Kasumi-1 (cell line): ENCODE measurements at places on chromosomes 16 and 17.
A peak's percentile ranks its signal among the peaks of the same experiment; 100 is the strongest.

DNA sequence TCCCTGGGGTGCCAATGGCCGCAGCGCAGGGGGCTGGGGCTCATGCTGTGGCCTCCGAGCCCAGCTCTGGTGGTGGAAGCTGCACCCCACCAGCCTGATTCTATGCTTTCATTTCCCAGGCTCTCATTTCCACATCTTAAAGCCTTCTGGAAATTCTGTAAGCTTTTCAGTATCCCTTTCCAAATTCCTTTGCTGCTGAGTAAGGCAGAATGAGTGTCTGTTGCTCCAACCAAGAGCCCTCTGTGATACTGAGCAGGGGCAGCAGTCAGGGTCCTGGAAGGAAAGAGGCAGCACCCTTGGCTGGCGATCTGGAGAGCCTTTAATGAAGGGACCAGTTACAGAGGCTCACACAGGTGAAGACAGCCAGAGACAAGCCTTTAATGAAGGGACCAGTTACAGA is 79.5 kb upstream of the FOXF1 start:
- no peak for DNase-seq

DNA sequence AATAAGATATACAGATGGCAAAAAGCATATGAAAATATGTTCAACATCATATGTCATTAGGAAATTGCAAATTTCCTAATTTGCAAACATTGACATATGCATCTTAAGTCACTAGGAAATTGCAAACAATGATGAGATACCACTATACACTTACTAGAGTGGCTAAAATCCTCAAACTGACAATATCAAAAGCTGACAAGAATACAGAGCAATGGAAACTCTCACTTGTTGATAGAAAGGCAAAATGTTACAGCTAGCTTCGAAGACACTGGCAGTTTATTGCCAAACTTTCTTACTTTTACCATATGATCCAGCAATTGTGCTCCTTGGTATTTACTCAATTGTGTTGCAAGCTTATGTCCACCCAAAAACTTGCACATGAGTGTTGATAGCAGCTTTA is 5.0 kb upstream of the IL4R start:
- no peak for DNase-seq

DNA sequence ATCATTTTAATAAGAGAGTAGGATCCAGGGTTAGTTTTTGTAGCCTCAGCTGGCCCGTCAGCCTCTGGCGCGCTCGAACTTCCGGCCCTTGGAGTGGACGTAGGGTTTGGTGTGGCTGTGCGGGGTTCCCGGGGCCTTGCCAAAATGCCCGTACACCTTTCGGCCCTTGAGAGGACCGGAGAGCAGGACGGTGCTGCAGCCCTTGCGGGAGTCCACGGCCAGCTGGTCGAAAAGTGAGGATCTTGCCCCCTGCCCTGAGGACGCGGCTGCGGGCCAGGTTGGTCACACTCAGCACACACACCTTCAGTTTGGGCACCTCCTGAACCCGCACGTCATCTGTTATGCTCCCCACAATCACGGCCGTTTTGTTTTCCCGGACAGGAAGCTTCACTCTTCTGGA is 42.2 kb upstream of the CNTNAP4 start:
- DNase-seq: no peak

GRCh38 chr17:78608804-78609186 is 31.6 kb upstream of the DNAH17 start:
- DNase-seq: no peak

DNA sequence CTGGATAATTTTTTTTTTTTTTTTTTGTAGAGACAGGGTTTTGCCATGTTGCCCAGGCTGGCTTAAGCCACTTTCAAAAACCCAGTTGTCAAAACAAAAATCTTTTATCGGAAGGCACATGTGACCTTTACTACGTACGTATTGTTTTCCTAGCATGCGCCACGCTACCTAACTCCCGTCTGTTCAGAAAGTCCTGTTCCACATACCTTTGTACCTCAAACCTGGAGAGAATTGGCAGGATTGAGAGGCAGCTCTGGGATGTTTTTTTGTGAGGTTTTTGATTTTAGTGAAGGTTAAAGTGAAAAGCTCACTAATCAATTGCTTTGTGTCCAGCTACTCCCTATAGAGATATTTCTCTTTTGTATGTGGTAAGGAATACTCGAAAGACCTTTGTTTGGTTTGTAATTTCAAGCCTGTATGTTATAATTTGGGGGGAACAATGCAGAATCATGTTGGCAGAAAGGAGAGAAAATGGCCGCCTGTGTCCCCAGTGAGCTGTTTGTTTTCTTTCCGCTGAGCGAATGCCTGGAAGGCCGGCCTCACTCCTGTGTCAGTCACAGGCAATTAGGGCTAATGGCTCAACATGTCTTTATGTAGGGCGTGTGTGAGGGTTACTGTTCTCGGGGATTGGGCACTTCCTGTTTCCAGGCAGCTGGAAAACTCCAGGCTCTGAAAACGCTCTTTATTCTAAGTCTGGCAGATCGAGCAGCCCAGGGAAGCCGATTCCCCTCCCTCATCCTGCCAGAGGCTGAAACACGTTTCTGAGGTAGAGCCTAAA is 60.8 kb upstream of the CLEC18A start:
- DNase-seq: no peak

DNA sequence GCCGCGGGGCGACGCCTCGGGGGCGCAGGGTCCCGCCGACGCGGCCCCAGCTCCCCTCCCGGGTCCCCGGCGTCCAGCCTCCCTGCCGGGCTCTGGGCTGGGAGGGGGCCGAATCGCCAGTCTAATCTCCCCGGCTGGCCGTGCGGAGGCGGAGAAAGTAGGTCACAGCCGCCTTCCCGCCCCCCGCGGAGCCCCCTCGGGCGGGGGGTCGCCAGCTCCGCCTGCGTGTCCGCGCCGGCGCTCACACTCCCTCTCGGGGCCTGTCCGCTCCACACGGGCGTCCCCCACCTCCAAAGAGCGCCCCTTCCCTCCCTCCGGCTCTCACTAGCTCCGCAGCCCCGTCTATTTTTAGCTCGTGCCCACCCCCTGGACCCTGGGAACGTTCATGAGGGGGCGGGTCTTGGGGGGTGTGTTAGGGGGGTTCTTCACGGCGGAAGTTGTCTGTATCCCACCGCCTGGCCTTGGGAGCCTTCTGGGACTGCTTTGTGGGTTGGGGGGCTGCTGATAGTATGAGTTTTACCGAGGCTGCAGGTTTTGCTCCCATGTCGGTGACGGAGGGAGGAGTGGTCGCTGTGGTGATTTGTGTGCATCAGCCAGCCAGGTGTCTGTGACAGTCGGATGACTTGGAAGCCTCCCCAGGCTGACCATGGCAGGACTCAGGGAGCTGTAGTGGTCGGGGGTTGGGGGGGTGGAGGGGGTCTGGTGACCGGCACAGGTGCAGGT is 1.1 kb downstream of the ATP1B2 start:
- no peak for DNase-seq

DNA sequence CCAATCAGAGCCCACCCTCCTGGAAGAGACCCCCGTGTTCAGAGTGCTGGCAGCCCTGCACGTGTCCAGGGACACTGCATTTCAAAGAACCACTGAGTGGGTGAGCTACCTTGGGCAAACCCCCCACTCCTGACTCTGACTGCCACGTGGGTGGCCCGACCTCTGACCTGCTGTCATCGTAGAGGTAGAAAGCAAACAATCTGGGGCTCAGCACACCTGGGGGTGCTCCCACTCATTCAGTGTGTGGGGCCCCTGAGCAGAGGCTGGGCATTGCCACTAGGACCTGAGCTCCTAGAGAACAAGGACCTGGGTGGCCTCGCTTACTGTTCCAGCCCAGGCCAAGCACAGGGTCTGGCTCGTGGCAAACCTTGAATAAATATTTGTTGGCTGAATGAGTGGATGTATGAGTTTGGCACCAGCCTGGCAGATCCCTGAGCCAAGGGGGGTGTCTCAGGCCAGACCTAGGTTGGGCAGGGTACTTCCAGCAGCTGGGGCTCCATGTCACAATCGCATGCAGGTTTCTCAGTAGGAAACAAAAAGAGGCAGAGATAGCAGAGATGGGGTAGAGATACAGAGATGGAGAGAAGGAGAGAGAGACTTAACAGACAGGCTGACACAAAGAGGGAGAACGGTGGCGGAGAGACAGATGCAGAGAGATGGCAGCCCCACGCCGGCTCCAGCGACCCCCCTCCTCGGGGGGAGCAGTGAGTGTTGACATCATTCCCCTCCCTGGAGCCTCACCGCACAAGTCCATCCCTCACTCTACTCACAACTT is 5.4 kb upstream of the DRC7 start:
- no peak for DNase-seq

DNA sequence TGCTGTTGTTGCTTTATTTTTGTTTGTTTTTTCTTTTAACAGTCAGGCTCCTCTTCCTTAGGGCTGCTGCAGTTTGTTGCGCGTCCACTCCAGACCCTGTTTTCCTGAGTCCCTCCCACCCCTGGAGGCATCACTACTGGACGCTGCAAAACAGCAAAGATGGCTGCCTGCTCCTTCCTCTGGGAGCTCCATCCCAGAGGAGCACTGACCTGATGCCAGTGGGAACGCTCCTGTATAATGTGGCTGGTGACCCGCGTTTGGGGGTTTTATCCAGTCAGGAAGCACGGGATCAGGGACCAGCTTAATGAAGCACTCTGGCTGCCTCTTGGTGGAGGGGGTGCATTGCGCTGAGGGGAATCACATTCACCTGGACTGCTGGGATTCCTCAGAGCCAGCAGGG is 1005.6 kb downstream of the CDH8 start:
- no peak for DNase-seq

- DNase-seq: no peak
Observed at GRCh38 chr16:19940195-19940594, 55.5 kb upstream of the GPRC5B start.

- DNase-seq: peak; percentile 66
Observed at GRCh38 chr16:89918453-89919347, at the start of gene MC1R. MC1R (plus strand) TSS chr16:89918862; CDS start chr16:89919259, 397 bp downstream.

DNA sequence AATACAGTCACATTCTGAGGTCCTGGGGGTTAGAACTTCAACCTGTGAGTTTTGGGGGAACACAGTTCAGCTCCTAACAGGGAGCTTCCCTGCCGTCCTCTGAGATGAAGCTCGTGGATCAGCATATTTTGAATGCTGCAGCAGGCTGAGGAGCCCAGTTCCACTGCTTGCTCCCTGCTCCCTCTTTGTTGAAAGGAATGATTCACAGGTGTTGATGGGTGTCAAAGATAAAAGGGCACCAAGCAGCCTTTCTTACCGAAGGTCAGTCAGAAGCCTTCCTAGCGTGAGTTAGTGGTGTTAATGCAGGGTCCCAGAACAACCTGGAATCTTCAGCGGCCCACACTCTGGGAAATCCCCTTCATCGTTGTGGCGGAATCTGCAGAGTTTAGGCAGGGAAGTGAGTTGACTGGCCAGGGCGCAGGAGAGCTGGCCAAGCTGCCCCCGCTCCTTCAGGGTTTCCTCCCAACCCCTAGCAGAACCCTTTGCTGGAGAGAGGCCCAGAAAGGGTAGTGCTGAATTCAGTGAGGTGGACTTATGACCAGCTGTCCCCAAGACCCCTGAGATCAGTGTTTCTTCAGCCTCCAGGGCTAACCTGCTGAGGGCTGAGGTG is 114.8 kb downstream of the GNAO1 start:
- no peak for DNase-seq

- no peak for DNase-seq
Observed at GRCh38 chr16:64398793-64399192, 723.1 kb downstream of the CDH11 start.

- no peak for DNase-seq
Observed at GRCh38 chr16:48386559-48387312, 1.5 kb upstream of the SIAH1 start.

DNA sequence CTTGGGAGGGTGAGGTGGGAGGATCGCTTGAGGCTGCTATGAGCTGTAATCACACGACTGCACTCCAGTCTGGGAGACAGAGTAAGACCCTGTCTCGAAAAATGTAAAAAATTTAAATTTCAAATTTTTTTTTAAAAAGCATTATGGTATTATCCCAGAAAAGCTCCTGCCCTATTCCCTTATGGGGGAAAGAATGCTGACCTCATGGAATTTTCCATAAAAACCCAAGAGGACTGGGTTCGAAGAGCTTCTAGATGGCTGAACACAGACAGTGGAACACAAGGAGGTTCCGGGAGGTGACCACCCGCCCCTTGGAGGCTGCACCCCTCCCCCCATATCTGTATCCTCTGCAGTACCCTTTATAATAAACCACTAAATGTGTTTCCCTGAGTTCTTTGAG is 4.0 kb downstream of the EIF4A3 start:
- DNase-seq: no peak

- DNase-seq: no peak
Observed at GRCh38 chr16:80346111-80346632, 194.6 kb upstream of the DYNLRB2 start.

DNA sequence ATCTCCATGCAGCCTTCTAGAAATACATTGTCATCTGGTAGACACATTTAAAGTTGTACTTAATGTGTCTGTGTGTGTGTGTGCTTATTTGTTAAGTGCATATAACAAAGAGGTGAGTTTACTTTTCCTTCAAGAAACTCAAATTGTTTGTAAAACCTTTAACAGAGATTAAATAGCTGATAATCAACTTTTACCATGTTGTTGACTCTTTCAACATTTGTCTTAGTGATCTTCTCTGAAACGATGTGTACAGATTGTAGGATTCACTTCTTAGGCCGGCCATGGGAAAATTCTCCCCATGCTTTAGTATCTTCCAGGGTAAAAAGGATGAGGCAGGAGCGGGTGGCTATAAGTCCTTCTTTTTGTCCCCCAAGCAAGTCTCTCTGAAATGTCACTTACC is 292.9 kb upstream of the MAF start:
- no peak for DNase-seq

GRCh38 chr17:37067555-37068111 is 118.9 kb downstream of the AATF start:
- no peak for DNase-seq

DNA sequence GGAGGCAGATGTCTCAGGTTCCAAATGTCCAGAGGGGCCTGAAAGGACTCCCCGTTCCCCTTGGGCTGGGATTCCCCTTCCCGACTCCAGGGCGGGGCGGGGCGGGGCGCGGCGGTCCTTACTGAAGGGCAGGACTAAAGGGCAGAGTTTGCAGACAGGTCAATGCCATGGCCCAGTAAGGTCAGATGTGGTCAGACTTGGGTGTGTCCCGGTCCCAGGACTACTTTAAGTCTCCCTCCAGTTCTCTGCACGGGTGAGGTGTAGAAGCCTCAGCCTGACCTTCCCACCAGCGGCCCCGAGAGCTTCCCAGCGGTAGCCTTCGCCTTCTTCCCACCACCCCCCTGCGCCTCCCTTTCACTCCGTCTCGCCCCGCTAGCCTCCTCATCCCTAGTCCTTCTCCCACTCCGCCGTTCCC is 532 bp downstream of the KDM6B start:
- DNase-seq: no peak

DNA sequence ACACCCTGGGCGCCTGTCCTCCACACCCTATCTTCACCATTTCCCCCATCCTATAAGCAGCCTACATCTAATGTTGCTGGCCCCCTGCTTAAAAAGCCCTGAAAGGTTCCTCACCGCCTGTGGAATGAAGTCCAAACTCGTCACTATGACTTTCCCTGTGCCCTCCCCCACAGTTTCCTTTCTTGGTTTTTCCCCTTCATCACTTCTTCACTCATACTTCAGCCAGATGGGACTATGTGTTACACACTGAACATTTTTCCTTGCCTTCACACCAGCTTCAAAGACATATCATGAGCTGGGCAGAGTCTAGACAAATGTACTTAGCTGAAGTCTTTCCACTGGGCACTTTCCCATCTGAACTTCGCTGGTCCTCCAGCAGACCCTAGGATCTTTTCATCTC is 1.5 kb upstream of the MARCHF10 start:
- DNase-seq: no peak

GRCh38 chr17:28085766-28086165 is 43.3 kb downstream of the NLK start:
- no peak for DNase-seq

GRCh38 chr17:65389949-65390348 is 171.5 kb downstream of the AXIN2 start:
- no peak for DNase-seq

- no peak for DNase-seq
Observed at GRCh38 chr16:79264237-79265109, 336.1 kb downstream of the MAF start.

- DNase-seq: peak; percentile 75
Observed at GRCh38 chr17:31415004-31415454, 23.6 kb downstream of the RAB11FIP4 start.
